NCI-H748 treated with DMSO at 0.1 percent for 48 hours (cell line): ENCODE measurements at places on chromosomes 12 and 14.

GRCh38 chr12:100794441-100795173 lies at the start of gene ANO4:
ANO4 (plus strand) TSS chr12:100794776; CDS start chr12:100901786, 107,010 bp downstream.
- DNase-seq, result peak; percentile 7

DNA sequence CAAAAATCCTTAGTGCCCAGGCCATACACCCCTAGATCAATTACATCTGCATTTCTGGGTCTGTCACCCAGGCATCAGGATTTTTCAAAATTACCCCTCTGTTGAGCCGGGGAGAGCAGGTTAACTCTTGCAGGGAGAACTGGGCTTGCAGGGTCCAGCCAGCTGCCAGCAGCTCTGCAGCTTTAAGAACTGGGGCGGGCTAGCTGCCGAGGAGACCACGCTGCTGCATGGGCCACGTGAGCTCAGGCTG lies at the start of gene DGLUCY:
DGLUCY (plus strand) TSS at position 245 of the 250 bp plus-strand sequence. CDS start 46,222 bp downstream, outside the sequence.
- no peak for DNase-seq

DNA sequence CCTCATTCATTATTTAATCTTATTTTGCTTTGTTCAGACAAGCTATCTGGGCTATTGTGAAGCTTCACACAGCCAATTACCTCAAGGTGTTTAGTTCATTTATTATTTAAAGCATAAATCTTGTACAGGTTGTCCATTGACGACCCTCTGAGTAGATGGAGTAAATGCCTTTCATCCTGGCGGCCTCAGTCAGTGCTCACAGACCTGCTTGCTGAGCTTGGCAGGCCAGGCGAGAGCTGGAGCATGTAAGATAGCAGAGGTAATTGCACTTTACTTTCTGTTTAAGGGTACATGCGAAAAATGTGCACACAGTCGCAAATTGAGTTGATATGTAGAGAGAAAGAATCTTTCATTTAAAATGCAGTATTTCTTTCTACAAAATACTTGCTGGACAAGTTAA lies 224.4 kb downstream of the NPAS3 start:
- no peak for DNase-seq

DNA sequence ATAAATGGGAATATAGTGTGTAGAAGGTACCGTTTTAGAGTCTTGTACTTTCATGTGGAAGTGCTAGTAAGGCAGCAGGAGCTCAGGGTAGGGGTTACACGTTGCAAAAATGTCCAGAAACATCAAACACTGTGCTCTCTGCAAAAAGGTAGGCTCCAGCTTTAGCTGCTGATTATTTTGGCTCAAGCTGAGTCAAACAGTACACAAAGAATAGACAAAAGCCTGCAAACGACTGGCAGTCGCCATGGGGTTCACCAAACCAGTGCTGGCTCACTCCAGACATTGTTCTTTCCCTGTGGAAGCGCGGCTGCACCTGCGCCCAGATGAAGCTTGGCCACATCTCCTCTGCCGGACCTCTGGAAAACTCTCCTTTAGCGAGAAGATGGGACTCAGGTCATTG lies 45.3 kb upstream of the NAA30 start:
- DNase-seq, result peak; percentile 45

GRCh38 chr12:3171195-3171591 lies 94.0 kb downstream of the TSPAN9 start:
- DNase-seq, result no peak

DNA sequence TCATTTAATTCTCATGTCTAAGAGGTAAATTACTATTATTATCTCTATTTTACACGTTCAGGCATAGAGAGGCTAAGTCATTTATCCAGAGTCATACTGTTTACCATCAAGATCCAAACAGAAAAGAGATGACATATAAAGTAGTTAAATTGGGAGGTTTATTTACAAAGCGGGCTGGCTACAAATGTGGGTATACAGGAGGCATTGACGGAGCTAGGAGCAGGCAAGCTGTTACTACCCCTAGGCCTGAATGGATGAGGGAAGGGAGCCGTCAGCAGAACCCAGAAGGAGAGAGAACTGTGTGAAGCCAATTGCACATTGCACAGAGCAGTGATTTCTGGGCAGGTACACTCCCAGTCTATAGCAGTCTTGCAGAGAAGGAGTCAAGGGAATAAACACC lies 39.8 kb downstream of the DACT1 start:
- DNase-seq, result peak; percentile 76

DNA sequence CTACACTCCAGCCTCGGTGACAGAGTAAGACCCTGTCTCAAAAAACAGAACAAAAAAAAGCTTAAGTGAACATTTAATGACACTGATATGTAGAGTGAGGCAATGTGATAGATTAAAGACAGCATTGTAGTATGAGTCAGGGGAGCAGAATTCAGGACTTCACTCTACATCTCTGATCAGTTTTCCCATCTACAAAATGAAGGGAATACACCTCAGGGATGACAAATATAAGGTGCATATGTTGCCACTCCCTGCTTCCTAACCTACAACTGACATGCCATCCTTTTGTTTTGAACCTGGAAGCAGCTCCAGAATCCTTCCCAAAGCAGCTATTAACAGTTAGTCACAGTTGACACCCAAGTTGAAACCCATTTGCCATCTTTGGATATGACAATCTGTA lies 30.9 kb upstream of the STRN3 start:
- DNase-seq, result no peak

- DNase-seq, result no peak
Observed at GRCh38 chr12:5465384-5465783, 33.5 kb downstream of the NTF3 start.

- no peak for DNase-seq
Observed at GRCh38 chr12:71652656-71653055, 11.0 kb downstream of the ZFC3H1 start.

DNA sequence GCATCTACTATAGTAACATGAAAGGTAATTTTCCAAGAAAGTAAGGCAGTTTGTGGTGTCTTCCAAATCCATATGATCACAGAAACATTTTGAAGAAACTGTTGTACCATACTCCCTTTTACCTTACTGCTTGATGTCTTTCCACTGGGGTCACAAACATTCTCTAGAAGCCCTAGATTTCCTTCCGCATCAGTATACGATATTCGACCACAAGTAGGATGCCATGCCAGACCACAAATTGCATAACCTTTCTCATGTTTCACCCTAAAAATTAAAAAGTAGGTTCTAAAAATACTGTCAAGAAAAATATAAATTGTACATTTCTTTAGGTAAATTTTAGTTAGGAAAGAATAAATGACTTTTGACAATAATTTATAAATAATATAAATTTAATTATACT lies 26.5 kb downstream of the WDHD1 start:
- DNase-seq, result no peak

DNA sequence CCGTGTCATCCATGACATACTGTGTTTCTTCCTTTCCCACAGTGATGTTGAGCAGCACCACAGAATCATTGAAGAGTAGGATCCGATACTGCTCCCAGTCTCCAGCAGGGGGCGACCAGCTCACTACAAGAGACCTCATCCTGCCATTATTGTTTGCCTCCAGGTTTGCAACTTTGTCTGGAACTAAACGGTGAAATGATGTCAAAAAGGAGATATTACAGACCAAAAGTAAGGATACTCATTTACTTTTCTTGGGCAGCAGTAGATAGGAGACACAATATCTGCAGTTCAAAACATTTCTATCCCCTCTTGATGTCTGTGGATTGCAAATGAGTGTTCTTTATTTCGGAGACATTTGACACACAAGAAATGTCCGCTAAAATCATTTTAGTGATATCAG lies 47.2 kb downstream of the PTPRB start:
- peak; percentile 52 for DNase-seq

- DNase-seq, result no peak
Observed at GRCh38 chr14:31371646-31372045, 48.7 kb downstream of the HEATR5A start.

DNA sequence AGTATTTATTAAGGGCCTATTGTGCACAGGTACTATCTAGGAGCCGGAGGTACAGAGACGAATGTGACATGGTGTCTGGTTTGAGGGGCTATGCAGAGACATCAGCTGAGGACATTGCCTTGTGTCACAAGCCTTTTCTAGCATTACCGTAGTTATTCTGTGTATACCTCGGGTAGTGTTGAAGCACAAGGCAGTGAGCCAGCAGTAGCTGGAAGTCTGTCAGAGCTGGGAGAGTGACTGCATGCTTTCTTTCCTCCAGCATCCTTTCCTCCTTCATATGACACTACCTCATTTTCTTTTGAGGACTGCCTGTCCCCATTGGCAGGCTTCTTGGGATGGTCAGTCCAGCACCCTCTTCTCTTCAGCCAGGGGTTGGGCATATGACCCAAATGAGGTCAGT lies 77.0 kb downstream of the POLR3B start:
- no peak for DNase-seq

- DNase-seq, result no peak
Observed at GRCh38 chr12:2958432-2959191, 585 bp upstream of the TEAD4 start.

- DNase-seq, result peak; percentile 12
Observed at GRCh38 chr14:99568567-99569560, 35.1 kb downstream of the CCDC85C start.

DNA sequence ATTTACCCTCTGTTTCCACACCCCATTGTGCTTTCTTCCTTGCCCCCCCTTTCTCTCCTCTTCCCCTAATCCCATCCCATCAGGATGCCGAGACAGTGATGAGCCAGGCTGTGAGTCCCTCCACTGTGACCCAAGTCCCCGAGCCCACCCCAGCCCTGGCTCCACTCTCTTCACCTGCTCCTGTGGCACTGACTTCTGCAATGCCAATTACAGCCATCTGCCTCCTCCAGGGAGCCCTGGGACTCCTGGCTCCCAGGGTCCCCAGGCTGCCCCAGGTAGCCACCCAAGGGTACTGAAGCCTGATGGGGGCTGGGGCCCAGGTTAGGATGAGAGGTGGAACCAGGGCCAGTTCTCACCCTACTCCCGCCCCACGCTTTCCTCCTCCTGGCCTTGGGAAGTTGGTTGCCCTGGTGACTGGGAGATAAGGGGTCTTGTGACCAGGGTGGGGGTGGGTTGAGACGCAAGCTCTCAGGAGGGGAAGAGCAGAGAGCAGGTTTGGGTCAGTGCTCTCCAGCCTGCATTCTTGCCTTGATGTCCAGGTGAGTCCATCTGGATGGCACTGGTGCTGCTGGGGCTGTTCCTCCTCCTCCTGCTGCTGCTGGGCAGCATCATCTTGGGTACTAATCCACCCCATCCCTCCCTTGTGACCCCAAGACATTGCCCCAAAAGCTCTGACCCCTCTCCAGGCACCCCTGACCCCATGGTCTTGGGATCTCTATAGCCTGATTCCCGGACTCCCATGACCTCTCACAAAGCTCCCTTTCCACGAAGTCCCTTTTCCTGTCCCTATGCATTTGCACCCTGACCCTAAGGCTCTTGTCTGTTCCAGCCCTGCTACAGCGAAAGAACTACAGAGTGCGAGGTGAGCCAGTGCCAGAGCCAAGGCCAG lies 1.2 kb downstream of the AMHR2 start:
- DNase-seq, result no peak

DNA sequence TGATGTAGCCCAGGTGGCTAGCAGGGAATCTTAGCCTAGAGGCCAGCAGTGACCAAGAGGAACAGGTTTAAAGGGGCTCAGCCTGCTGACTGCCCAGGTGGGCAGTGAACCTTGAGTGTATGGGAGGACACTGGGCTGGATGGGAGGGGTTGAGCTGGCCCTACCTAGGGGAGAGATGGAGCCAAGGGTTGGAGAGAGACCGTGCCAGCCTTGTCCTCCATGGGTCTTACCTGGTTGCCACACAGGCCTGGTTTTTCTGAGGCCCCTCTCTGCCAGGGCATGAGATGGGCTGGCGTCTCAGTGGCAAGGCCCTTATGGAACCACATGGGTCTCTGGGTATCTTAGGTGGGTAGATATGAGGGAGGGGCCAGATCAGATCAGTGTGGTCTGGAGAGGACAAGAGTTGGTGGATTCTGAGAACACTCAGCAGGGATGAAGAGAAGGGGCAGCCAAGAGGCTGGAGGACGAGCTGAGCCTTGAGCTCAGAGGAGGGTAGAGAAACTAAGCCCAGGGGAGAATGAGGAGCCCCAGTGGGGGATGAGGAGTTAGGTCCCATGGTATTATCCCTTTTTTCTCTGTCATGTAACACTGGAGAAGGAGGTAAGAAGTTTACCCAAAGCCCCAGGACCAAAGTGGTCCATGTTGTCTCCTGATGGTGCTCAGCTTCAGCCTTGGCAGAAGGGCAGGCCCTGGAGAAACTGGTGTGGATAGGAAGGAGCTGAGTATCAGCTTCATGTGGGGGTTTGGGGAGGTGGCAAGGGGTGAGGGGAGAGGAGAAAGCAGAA lies 3.7 kb downstream of the GZMB start:
- DNase-seq, result no peak

DNA sequence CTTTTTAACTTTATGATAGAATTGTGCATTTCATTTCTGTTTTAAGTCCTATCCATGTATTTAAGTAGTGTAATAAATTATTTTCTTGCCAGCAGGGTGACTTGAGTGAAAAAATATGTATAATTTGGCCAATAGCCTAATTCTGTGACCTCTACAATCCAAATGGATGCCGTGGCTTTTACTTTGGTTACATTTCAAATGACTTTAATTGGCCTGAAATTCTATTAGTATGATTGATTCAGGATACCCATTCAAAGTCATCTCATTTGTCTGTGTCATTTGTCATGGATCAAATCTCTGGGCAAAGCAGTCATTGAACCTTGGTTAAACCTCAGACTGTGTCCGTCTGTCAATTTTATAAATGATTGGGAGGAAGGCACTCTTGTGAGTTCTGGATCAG lies 29.6 kb downstream of the CRADD start:
- DNase-seq, result no peak

DNA sequence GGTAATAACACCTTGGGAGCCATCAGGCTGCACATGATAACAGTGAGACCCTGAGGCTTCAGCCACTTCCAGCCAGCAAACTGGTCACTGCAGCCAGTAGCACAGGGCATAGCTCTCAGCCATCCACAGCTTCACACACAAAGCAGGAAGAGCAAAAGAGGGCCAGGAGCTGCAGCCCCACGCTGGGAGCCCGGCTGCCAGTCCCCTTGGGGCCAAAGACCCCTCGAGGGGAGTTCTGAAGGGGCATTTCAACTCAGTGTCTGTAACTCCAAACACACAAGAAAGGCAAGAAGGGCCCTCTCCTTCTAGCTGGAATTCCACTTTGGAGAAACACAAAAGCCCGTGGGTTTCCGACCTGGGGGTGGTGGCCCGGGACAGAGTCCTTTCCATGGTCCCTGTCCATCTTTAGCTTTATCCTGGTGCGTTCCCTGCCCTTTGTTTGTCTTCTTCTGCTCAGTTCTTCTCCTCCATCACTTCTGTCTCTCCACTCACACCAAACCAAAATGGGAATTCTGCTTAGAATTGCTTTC lies 151.8 kb upstream of the FKBP4 start:
- no peak for DNase-seq

DNA sequence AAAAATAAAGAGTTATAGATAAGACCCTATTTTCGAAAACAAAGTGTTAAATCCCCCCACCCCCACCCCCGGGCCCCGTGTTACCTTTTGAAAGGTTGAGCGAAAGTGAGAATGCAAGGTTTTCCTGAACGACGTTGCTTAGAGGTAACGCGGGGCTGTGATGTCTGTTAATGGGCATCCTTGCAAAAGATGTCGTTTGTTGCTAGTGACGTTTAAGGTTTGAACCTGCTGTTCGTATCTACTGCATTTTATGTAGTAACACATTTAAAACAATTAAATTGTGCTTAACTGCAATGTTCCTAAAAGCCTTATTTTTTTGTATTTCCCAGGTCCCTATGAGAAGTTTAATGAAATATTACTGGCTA lies 1.2 kb downstream of the CPSF6 start:
- no peak for DNase-seq

GRCh38 chr12:4572680-4573079 lies 10.7 kb downstream of the DYRK4 start:
- DNase-seq, result no peak

GRCh38 chr14:73762375-73762822 lies 48.2 kb upstream of the PNMA1 start:
- no peak for DNase-seq

GRCh38 chr14:76289276-76289675 lies 86.7 kb upstream of the ESRRB start:
- no peak for DNase-seq

GRCh38 chr12:107405436-107405835 lies 280.2 kb upstream of the PWP1 start:
- no peak for DNase-seq
